Sigmoid colon (tissue), 7 donors: ENCODE measurements at places on chromosomes 1 and 21. TPM values are rescaled to one million over a fixed set of nuclear protein-coding genes. Genes with fewer than 3 reads are reported as not detected.

- no peaks in the 10 kb centered on the region for H3K27me3 ChIP-seq
- H3K36me3 ChIP-seq, result no peaks in the 10 kb centered on the region
- no peak overlapping the region for H3K4me3 ChIP-seq
Measured at GRCh38 chr1:51453010-51453409, 66.1 kb downstream of the EPS15 start.

GRCh38 chr1:94578856-94579255 lies 37.3 kb upstream of the F3 start:
- H3K36me3 ChIP-seq, result no peaks in the 10 kb centered on the region
- no peaks in the 10 kb centered on the region for H3K27me3 ChIP-seq
- H3K27ac ChIP-seq, result no peak overlapping the region
- H3K4me1 ChIP-seq, result no peaks in the 10 kb centered on the region

Gene NBPF12
- 10.2 TPM for total RNA-seq

DNA sequence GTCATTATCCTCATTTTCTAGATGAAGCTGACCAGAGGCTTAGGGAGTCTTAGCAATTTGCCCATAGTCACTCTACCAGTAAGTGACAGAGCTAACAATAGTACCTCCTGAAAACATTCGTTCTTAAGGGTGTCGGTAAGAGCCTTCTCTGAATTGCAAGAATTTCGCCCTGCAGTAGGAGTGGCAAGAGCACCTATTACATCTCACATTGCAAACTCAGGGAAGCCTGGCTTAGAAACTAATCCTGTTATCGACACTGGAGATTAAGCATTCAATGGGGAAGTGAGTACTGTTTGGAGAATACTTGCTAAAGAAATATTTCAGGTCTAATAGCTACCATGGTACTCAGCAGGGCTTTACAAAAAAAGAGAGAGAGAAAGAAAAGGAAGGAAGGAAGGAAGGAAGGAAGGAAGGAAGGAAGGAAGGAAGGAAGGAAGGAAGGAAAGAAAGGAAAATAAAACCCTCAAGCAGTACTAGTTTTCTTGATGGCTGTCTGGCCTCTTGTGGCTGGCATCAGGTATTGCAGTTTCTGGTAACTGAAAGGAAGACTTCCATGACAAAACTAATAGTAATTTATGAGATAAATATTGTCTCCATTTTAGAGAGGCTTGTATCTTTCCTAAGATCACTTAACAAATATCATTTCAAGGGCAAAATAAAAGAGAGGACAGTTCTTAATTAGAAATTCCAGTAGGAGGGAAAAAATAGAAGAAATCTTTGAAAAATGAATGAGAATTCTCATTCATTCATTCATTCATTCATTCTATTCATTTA lies 10.4 kb downstream of the C1orf226 start:
- no peaks in the 10 kb centered on the region for H3K4me1 ChIP-seq
- DNase-seq, result no peak
- H3K36me3 ChIP-seq, result no peaks in the 10 kb centered on the region
- no peak overlapping the region for H3K27ac ChIP-seq
- H3K27me3 ChIP-seq, result peaks cover 6% of the 10 kb centered on the region

DNA sequence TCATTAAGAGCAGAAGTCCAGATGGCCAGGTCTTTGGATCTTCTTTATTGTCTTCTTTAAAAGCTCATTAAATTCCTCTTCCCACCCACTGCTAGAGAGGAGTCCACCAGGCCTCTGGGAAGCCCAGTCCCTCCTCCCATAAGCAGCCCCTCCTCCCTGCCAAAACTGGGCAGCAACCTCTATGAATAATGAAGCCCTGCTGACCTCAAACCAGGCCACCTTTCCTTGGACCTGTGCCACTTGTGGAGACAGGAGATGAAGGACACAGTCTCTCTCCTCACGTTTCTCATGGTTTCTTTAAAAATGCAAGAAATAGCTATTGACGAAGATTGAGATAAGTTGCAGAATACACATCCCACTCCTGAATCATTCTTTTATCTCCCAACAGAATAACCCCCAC lies 112.8 kb downstream of the EDEM3 start:
- no peak overlapping the region for H3K4me3 ChIP-seq
- no peak for DNase-seq
- no peaks in the 10 kb centered on the region for H3K4me1 ChIP-seq
- H3K27ac ChIP-seq, result no peak overlapping the region
- H3K36me3 ChIP-seq, result no peaks in the 10 kb centered on the region

GRCh38 chr1:195965475-195965874 lies 642.8 kb downstream of the KCNT2 start:
- DNase-seq, result no peak
- no peaks in the 10 kb centered on the region for H3K36me3 ChIP-seq
- H3K27ac ChIP-seq, result no peak overlapping the region
- no peak overlapping the region for H3K4me3 ChIP-seq
- no peaks in the 10 kb centered on the region for H3K4me1 ChIP-seq

- H3K27ac ChIP-seq, result no peak overlapping the region
- DNase-seq, result no peak
- H3K27me3 ChIP-seq, result no peaks in the 10 kb centered on the region
Measured at GRCh38 chr1:114902343-114902742, 47.7 kb downstream of the SYCP1 start.

DNA sequence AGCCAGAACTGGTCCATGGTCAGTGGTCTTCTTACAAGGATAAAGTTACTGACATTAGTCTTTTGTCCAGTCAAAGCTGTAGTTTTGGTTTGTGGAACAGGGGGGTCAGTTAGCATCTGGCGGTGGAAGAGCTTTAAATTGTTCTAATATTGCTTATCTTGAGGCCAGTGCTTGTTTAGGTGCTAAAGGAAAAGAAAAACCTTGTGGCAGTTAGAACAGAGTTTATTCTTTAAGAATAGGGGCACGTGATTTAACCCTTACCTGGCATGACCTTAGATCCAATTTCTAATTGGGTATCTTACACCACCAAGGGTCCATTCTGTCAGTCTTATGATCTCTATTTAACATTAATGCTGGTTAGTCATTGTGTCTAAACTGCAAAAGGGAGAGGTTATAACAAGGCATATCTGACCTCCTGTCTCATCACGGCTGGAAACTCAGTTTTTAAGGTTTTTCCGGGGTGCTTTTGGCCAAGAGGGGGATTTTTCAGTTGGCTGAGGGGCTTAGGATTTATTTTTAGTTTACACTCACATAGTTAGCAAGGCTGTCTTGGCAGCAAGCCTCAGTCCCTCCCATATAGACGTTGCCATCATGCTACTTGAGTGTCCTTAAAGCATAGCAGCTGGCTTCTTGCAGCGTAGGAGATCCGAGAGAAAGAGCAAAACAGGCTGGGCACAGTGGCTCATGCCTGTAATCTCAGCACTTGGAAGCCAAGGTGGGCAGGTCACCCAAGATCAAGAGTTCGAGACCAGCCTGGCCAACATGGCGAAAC lies 60.1 kb upstream of the FAM89A start:
- H3K4me1 ChIP-seq, result no peaks in the 10 kb centered on the region
- no peak overlapping the region for H3K27ac ChIP-seq
- no peak for DNase-seq
- no peak overlapping the region for H3K4me3 ChIP-seq
- H3K36me3 ChIP-seq, result no peaks in the 10 kb centered on the region

GRCh38 chr1:97164276-97164639 lies 442.7 kb downstream of the PTBP2 start:
- no peak overlapping the region for H3K4me3 ChIP-seq
- H3K4me1 ChIP-seq, result peaks cover 5% of the 10 kb centered on the region
- H3K27me3 ChIP-seq, result no peaks in the 10 kb centered on the region
- no peaks in the 10 kb centered on the region for H3K36me3 ChIP-seq
- DNase-seq, result no peak
